CD4-positive, alpha-beta memory T cell (primary cell): ENCODE measurements at places on chromosomes 1 and 21. TPM values are rescaled to one million over a fixed set of nuclear protein-coding genes. Genes with fewer than 3 reads are reported as not detected.

Gene AUNIP
- polyA plus RNA-seq = not detected

Gene SCNM1
- polyA plus RNA-seq = 80.9 TPM

- no peak overlapping the region for H3K4me3 ChIP-seq
- DNase-seq = no peak
- H3K4me1 ChIP-seq = no peaks in the 10 kb centered on the region
- no peaks in the 10 kb centered on the region for H3K36me3 ChIP-seq
- H3K27me3 ChIP-seq = no peaks in the 10 kb centered on the region
- H3K27ac ChIP-seq = no peak overlapping the region
Observed at GRCh38 chr1:199322278-199322677, 683.4 kb downstream of the PTPRC start.

GRCh38 chr21:28150778-28151177 is 841.9 kb downstream of the LTN1 start:
- no peaks in the 10 kb centered on the region for H3K4me1 ChIP-seq
- no peak overlapping the region for H3K27ac ChIP-seq
- H3K27me3 ChIP-seq = no peaks in the 10 kb centered on the region
- H3K4me3 ChIP-seq = no peak overlapping the region

DNA sequence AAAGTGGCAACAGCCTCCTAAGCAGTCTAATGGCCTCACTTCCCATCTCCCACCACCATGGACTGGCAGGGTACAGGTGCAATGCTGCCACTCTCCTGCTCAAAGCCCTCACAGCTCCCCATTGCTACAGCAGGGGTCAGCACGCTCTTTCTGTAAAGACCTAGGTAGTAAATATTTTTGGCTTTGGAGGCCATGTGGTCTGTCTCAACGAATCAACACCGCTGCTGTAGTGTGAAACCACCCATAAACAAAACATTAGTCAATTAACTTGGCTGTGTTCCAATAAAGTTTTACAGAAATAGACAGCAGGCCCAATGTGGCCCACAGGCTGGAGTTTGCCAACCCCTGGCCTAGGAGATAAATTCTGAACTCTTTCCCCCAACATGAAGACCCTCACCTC is 44.6 kb upstream of the TMEM125 start:
- no peaks in the 10 kb centered on the region for H3K27me3 ChIP-seq
- no peak overlapping the region for H3K27ac ChIP-seq
- no peak overlapping the region for H3K4me3 ChIP-seq
- DNase-seq = no peak
- no peaks in the 10 kb centered on the region for H3K4me1 ChIP-seq

- no peak overlapping the region for H3K4me3 ChIP-seq
- H3K27me3 ChIP-seq = no peaks in the 10 kb centered on the region
- no peaks in the 10 kb centered on the region for H3K36me3 ChIP-seq
- no peak overlapping the region for H3K27ac ChIP-seq
- no peaks in the 10 kb centered on the region for H3K4me1 ChIP-seq
Observed at GRCh38 chr21:41845310-41846032, 33.7 kb downstream of the PRDM15 start.

GRCh38 chr1:231423648-231424047 is 1.6 kb upstream of the EGLN1 start:
- no peak overlapping the region for H3K4me3 ChIP-seq
- no peaks in the 10 kb centered on the region for H3K36me3 ChIP-seq
- DNase-seq = no peak
- peaks cover 28% of the 10 kb centered on the region for H3K4me1 ChIP-seq
- no peaks in the 10 kb centered on the region for H3K27me3 ChIP-seq
- H3K27ac ChIP-seq = no peak overlapping the region

GRCh38 chr1:118902711-118903191 is 85.4 kb downstream of the TBX15 start:
- H3K27ac ChIP-seq = no peak overlapping the region
- no peak overlapping the region for H3K4me3 ChIP-seq
- H3K36me3 ChIP-seq = no peaks in the 10 kb centered on the region
- no peak for DNase-seq

Gene NPPA
- not detected for polyA plus RNA-seq

GRCh38 chr1:185539277-185539943 is 194.8 kb upstream of the HMCN1 start:
- H3K4me1 ChIP-seq = no peaks in the 10 kb centered on the region
- no peak overlapping the region for H3K27ac ChIP-seq
- no peak for DNase-seq
- H3K27me3 ChIP-seq = no peaks in the 10 kb centered on the region
- no peak overlapping the region for H3K4me3 ChIP-seq

- no peak overlapping the region for H3K4me3 ChIP-seq
- no peaks in the 10 kb centered on the region for H3K4me1 ChIP-seq
- DNase-seq = no peak
- no peak overlapping the region for H3K27ac ChIP-seq
Observed at GRCh38 chr1:71944006-71944405, 338.3 kb downstream of the NEGR1 start.

Gene UBIAD1
- polyA plus RNA-seq = 42.3 TPM

DNA sequence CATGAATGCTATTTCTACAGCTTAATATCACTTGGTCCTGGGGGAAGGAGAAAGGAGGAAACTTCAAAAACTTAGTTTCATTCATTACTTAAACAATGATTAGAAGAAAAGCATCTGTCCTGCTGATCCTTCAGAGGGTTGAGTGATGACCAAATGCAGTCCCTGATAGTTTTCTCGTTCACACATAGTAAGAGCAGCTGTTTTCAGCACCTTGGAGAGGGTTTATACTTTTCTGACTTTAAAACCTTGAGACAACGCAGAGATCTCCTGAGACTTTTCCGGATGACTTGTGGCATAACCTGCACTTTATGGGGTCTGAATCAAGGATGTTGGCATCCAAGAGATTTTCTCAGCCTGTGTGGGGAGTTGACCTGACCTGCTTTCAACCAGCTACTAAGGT is 94.0 kb upstream of the KCND3 start:
- no peaks in the 10 kb centered on the region for H3K4me1 ChIP-seq
- no peak overlapping the region for H3K4me3 ChIP-seq
- H3K27me3 ChIP-seq = no peaks in the 10 kb centered on the region
- no peak for DNase-seq
- no peak overlapping the region for H3K27ac ChIP-seq

DNA sequence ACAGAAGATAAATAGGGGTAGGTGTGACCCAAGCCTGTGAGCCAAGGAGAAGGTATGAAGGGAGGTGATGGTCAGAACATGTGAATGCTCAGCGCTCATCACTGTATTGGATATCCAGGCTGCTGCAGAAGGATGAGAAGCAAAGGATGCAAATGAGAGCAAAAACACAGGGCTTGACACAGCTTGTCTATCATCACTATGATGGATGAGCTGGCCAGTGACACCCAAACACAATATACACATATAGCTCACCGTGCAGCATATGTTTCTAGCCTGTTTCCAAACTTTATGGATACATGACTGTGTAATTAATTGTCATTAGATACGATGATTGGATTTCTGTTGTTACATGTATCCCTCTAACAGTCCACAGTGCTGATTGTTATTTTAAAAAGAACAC is 13.8 kb upstream of the HMGN1 start:
- no peaks in the 10 kb centered on the region for H3K4me1 ChIP-seq
- no peaks in the 10 kb centered on the region for H3K36me3 ChIP-seq
- H3K27ac ChIP-seq = no peak overlapping the region

Gene SPATA6
- 1.0 TPM for polyA plus RNA-seq

DNA sequence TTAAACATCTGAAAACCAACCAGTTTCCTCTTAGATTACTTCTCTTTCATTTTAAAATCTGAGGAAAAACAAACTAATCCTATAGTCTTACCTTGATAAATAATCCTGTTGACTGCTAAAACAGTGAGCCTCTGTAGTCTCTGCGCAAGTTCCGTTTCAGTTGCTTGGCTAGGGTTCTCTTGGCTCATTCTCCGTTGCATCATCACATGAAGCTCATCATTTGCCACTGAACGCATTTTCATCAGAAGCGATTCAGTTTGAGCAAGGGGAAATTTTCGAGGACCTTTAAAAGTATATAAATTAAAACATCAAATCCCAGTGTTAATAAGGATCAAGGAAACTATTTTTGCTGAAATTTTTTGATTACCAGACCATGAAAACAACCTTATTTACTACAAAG is 96.7 kb upstream of the GNG4 start:
- no peaks in the 10 kb centered on the region for H3K27me3 ChIP-seq
- DNase-seq = no peak
- no peaks in the 10 kb centered on the region for H3K4me1 ChIP-seq
- H3K36me3 ChIP-seq = peaks cover 8% of the 10 kb centered on the region
- H3K27ac ChIP-seq = no peak overlapping the region

- H3K27ac ChIP-seq = no peak overlapping the region
- H3K4me1 ChIP-seq = peaks cover 22% of the 10 kb centered on the region
- H3K36me3 ChIP-seq = no peaks in the 10 kb centered on the region
- no peak for DNase-seq
Observed at GRCh38 chr1:181131255-181131941, 42.9 kb downstream of the IER5 start.

Gene GLIS1
- not detected for polyA plus RNA-seq

Gene DNALI1
- 0.69 TPM for polyA plus RNA-seq
